Epithelial cell of proximal tubule (primary cell): ENCODE measurements at places on chromosomes 16 and 17. TPM values are rescaled to one million over a fixed set of nuclear protein-coding genes. Genes with fewer than 3 reads are reported as not detected.

The SLC25A10 gene
- total RNA-seq: 60.1 and 98.6 TPM in 2 replicates

The PYCARD gene
- total RNA-seq: 22.0 and 43.5 TPM in 2 replicates

GRCh38 chr16:78237841-78238240 lies 138.4 kb downstream of the WWOX start:
- no peak for DNase-seq

DNA sequence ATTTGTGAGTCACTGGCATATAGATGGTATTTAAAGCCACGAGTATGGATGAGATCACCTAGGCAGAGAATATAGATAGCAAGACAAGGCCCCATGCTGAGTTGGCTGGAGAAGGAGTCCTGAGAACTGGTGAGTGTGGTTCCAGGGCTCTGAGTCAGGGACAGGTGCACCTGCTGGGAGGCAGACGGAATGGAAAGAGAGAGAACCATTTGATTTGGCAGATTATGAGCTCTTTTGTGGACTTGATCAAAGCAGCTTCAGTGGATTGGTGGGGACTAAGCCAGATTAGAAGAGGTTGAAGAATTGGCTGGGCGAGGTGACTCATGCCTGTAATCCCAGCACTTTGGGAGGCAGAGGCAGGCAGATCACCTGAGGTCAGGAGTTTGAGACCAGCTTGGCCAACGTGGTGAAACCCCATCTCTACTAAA lies 4.3 kb upstream of the C16orf92 start:
- no peak for DNase-seq

- DNase-seq: no peak
Measured at GRCh38 chr17:78766743-78767294, 15.3 kb downstream of the CYTH1 start.
